ENCODE measurements at places on chromosomes 7 and 10. TPM values are rescaled to one million over a fixed set of nuclear protein-coding genes. Genes with fewer than 3 reads are reported as not detected.

- DNase-seq: peak; percentile 56
Measured at GRCh38 chr10:114541081-114541796, 116.8 kb downstream of the ABLIM1 start.

- no peak for DNase-seq
Measured at GRCh38 chr7:93622036-93623033, 47.8 kb upstream of the CALCR start.

GRCh38 chr7:27955011-27955410 lies 215.0 kb downstream of the TAX1BP1 start:
- no peak for DNase-seq

DNA sequence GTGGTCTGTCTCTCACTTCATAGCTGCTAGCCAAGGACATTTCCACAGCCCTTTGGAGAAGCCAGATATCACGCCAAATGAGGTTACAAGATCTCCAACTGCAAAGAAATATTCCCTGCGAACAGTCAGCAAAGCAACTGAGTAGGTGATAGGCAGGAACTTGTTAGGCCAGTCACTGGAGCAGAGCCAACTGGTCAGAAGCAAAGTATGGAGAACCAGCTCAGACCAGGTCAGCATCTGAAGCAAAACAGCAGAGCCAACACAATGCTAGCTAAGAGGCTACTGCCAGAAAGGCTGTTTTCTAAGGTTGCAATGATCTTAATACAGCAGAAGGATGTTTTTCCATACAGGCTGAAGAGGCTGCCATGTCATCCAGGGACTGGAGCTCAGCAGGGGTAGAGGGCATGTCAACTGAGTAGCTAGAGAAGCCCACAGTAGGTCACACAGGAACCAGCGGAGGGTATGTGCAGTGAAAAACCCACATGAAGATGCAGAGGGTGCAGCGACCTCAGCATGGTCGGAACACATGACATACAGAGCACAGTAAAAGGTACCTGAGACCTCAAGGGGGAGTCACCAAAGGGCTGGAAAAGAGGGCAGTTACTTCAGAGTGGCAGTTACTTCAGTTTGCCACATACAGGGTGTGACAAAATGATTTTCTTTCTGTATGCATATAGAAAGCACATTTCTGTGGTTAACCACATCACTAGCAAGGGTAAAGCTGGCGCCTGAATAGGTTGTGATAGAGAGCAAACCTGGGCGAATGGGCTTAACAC lies 8.9 kb downstream of the SEC31B start:
- peak; percentile 57 for DNase-seq

The LGI1 gene
- not detected for total RNA-seq
